Activated CD4-positive, alpha-beta T cell treated with anti-CD3 and anti-CD28 coated beads, Interleukin-2, amount 50 U/mL, for 24 hours (primary cell): ENCODE measurements at places on chromosomes 7 and 10.
A peak's percentile ranks its signal among the peaks of the same experiment; 100 is the strongest.

DNA sequence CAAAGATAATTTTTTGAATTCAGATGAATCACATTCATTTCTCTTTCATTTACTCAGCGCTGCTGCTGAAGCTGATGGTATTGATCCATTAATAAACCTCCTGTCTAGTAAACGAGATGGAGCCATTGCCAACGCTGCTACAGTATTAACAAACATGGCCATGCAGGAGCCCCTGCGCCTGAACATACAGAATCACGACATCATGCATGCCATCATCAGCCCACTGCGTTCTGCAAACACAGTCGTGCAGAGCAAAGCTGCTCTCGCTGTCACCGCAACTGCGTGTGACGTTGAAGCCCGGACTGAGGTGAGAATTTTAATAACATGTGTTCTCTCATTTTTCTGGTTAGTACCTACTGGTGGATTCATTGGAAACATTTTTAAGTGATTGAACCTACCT is 70.2 kb downstream of the ARMC3 start:
- DNase-seq: no peak

GRCh38 chr7:140877249-140877524 is 47.5 kb downstream of the BRAF start:
- DNase-seq: no peak

- no peak for DNase-seq
Measured at GRCh38 chr10:69807122-69807521, 5.4 kb downstream of the COL13A1 start.

- DNase-seq: peak; percentile 16
Measured at GRCh38 chr10:7410862-7411670, at the start of gene SFMBT2. SFMBT2 (minus strand) TSS chr10:7411034; CDS start chr10:7381898, 29,136 bp downstream.

DNA sequence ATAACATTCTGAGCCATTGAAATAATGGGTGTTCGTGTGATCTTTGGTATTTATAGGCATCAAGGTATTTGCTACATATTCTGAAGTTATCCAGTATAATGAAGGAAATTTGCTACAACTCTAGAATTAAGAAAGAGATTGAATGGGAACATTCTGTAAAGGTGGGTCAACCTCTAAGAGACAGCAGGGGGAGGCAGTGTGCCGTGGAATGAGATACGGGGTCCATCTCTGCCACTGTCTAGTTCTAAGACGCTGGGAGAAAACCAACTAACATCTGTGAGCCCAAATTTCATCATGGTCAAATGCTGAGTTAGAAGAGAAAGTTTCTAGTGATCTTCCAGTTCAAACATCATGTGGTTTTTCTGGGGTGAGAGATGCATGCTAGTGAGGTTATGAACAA is 368.9 kb downstream of the SORCS1 start:
- DNase-seq: no peak

GRCh38 chr10:62638062-62638477 is 166.4 kb upstream of the ADO start:
- no peak for DNase-seq

DNA sequence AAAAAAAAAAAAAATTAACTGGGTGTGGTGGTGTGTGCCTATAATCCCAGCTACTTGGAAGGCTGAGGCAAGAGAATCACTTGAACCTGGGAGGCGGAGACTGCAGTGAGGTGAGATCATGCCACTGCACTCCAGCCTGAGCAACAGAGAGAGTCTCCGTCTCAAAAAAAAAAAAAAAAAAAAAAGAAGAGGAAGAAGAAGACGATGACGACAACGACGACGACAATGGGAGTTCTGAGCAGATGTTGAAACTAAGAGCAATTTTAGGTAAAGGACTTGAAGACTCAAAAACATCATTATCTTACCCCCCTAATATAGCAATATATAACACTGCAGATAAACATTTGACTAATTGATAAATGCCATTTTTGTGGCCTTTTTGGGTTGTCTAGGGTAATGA is 39.5 kb upstream of the PPP1R17 start:
- no peak for DNase-seq

GRCh38 chr10:121102706-121103105 is 251.5 kb downstream of the WDR11 start:
- DNase-seq: no peak

GRCh38 chr10:119466655-119467054 is 75.9 kb downstream of the RGS10 start:
- DNase-seq: no peak

DNA sequence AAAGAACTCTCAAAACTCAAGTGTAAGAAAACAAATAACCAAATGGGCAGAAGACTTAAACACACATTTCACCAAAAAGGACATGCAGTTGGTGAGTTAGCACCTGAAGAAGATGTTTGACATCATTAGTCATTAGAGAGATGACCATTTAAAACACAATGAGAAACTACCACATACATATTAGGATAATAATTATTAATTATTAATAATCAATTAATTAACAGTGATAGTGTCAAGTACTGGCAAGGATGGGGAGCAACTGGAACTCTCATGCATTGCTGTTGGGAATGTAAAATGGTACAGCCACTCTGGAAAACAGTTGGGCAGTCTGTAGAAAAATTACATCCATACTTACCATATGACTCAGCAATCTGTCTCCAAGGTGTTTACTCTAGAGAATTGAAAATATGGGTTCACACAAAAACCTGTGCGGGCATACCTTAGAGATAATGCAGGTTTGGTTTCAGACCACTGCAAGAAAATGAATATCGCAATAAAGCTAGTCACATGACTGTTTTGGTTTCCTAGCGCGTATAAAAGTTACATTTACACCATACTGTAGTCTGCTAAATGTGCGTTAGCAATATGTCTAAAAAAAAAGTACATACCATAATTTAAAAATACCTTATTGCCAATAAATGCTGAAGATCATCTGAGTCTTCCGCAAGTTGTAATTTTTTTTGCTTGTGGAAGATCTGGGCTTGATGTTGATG is 30.3 kb downstream of the ARID5B start:
- no peak for DNase-seq

- no peak for DNase-seq
Measured at GRCh38 chr10:29068302-29068701, 220.6 kb upstream of the LYZL1 start.

DNA sequence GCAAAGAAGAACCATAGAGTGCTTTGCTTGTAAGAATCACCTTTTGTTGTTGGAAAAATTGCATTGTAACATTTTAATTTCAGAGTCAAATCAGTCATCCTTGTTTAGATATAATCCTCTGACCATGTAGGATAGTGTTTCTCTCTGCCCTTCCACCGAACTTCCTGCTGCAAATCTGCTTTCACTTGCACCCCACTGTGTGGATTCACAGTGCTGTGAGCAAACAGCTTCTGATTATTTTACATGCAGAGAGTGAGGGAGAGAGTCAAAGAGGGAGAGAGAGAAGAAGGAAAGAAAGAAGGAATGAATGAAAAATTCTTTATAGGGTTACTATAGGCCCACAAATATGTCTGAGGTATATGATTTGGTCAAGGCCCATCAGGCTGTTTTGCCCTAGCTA is 30.0 kb upstream of the SEM1 start:
- no peak for DNase-seq

DNA sequence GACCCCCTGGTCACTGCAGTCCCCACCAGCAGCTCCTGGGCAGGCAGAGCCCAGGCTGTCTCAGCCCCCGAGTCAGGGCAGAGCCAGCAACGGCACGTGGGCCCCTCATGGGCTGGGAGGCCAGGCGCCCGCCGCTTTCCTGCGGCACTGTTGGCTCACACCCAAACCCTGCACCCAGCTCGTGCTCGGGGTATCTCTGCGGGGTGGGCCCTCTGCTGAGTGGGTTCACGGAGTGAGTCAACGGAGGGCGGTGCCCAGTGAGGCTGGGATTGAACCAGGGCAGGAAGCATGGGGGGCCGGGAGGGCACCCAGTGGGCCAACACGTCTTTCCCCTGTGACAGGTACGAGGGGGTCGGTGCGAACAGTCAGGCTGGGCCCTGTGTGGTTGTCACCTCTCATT is 28.9 kb downstream of the ADAP1 start:
- DNase-seq: no peak

DNA sequence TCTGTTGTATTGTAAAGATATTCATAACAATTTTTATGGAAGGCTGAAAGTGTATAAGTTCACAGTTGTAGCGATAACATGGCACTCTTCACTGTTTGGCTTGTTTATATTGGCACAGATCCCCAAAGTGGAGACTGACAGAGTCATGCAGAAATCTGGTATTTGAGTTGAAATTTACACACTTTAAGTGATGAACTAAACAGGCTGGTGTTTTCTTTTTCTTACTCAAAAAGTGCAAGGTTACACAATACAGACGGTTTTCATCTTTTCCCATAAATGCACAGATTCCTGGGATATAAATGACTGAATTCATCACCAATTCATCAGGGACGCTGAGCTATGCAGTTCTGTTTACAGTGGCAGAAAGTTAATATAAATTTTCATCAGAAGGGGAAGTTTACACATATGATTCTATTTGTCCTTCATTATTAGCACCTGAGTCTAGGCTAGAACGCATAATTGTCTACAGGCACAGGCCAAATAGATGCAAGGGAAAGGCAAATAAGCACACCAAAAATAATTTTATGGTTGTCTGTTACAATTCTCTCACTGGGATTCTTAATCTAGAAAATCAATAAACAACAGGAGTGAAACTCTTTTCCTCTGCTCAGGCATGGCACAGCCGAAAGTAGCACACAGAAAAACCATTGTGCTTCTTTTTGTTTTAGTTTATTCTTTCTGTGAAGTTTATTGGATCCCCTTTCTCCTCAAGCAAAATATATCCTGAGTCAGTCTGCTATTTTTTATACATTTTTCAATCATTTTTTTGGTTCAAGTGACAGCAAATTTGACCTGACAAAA is 88.0 kb downstream of the FOXP2 start:
- DNase-seq: no peak

GRCh38 chr10:30231071-30231652 is 117.9 kb downstream of the MTPAP start:
- DNase-seq: no peak

DNA sequence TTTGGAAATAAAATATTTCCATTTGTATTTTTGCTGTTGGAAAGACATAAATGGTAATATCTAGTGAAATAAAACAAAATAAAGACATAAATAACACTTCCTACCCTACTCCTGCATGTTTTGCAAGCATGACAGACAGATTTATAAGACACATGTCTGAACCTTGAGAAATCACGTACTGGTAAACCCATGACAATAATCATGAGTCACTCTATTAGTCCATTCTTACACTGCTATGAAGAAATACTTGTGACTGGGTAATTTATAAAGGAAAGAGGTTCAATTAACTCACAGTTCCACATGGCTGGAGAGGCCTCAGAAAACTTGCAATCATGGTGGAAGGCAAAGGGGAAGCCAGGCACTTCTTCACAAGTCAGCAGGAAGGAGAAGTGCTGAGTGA is 942.2 kb downstream of the REEP3 start:
- no peak for DNase-seq

DNA sequence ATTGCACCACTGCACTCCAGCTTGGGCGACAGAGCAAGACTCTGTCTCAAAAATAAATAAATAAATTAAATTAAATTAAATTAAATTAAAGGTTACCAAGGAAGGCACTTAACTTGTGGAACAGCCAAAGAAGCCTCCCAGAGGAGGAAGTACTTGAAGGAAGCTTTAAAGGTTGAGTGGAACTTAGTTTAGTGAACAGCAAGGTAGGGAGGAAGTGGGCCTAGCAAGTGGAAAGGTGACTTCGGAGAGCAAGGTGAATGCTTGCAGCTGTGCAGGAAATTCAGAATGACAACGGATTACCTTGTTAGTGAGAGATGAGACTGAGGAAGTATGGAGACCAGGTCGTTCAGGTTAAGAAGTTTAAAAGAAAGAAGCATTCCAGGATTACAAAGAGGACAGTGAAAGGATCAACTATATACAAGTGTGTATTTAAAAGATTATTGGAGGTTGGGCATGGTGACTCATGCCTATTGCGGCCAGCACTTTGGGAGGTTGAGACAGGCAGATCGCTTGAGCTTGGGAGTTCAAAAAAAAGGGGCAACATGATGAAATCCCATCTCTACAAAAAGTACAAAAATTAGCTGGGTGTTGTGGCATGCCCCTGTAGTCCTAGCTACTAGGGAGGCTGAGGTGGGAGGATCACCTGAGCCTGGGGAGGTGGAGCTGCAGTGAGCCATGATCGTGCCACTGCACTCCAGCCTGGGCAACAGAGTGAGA is 12.8 kb upstream of the RPEL1 start:
- DNase-seq: no peak

DNA sequence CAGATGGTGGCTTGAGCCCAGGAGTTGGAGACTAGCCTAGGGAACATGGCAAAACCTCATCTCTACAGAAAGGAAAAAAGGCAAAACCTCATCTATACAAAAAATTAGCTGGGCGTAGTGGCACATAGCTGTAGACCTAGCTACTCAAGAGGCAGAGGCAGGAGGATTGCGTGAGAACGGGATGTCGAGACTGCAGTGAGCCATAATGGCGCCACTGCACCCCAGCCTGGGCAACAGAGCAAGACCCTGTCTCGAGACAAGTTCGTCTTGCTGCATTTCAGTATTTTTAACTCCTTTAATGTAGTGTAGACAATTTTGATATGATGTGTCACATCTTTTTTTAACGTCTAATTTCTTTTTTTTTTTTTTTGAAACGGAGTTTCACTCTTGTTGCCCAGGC is 31.4 kb upstream of the KMT2C start:
- DNase-seq: no peak

GRCh38 chr10:48242171-48242904 is 32.2 kb downstream of the FRMPD2 start:
- no peak for DNase-seq

DNA sequence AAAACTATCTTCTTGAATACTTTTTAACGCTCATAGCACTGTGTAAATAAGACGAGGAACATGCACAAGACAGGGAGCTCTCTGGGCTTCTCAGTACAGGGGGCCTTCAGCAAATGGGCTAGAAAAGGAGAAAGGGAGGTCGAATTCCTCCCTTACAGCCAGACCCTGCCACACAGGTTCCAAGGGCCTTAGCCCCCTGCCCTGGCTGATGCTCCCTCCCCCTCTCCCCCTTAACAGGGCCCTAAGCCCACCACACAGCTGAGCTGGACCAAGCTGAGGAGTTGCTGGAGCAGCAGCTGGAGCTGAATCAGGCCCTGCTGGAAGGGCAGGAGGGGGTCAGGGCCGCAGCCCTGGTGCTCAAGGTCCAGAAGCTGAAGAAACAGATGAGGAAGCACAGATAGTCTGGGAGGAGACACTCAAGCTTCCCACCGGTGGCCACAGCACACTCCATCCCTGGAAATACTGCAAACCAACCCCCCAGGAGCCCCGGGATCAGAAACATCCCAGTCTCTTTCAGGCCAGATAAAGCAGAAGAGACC is 153.9 kb downstream of the SNX13 start:
- no peak for DNase-seq

- no peak for DNase-seq
Measured at GRCh38 chr7:28989211-28989980, 31.3 kb upstream of the TRIL start.

DNA sequence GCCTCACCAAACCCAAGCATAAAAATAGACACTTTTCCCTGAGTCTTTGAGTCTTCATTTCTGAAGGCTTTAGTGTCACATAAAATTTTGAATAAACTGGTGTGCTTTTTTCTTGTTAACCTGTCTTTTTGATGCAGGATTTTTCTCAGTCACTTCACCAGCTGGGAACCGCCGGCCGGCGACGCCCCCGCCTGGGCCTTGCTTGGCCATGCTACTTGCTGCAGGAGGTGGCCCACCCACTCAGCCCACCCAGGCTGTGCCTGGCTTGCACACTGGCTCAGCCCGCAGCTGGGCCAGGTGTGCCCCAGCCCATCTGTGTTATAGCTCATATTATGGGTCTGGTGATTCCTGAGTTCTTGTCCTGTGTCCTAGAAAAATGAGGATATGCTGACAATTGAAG is 247.4 kb upstream of the CACNA2D1 start:
- DNase-seq: no peak

- no peak for DNase-seq
Measured at GRCh38 chr10:44264244-44264643, 120.7 kb downstream of the CXCL12 start.

GRCh38 chr7:45865594-45866410 is 7.1 kb downstream of the CCDC201 start:
- DNase-seq: no peak
